ENCODE measurements at places on chromosomes 11 and 22.

GRCh38 chr11:65695459-65696241 lies 16.4 kb upstream of the KAT5 start:
- no peak for DNase-seq

- no peak for DNase-seq
Observed at GRCh38 chr11:115080923-115081680, 402.8 kb downstream of the NXPE2 start.

DNA sequence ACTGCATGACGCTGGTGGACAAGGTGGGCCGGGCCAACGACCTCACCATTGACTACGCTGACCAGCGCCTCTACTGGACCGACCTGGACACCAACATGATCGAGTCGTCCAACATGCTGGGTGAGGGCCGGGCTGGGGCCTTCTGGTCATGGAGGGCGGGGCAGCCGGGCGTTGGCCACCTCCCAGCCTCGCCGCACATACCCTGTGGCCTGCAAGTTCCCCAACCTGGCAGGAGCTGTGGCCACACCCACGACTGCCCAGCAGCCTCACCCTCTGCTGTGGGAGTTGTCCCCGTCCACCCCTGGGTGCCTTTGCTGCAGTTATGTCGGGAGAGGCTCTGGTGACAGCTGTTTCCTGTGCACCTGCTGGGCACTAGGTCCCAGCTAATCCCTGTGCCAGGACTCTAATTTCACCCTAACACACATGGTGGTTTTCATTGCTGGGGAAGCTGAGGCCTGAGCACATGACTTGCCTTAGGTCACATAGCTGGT lies 49.0 kb upstream of the PPP6R3 start:
- DNase-seq: peak; percentile 65

DNA sequence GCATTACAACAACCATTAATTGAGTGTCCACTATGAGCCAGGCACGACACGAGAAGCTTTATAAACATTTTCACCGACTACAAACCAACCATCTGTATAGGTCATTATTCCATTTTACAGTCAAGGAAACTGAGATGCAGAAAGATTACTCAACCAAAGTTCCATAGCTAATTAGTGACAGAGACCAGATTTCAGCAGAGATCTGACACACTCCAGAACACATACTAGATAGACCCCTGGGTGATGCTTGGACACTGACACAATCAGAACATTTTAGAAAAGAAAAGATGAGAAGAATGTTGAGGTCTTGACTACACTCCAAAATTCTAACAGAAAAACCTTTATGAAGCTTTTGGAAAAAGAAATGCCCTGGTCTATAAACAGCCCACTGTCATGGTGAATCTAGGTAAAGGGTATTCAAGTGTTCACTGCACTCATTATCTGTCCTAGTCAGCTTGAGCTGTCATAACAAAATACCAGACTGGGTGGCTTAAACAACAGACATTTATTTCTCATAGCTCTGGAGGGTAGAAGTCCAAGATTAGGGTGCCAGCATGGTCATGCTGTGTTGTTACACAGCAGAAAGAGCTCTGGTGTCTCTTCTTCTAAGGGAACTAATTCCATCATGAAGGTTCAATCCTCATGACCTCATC lies 89.0 kb downstream of the RELT start:
- DNase-seq: no peak

DNA sequence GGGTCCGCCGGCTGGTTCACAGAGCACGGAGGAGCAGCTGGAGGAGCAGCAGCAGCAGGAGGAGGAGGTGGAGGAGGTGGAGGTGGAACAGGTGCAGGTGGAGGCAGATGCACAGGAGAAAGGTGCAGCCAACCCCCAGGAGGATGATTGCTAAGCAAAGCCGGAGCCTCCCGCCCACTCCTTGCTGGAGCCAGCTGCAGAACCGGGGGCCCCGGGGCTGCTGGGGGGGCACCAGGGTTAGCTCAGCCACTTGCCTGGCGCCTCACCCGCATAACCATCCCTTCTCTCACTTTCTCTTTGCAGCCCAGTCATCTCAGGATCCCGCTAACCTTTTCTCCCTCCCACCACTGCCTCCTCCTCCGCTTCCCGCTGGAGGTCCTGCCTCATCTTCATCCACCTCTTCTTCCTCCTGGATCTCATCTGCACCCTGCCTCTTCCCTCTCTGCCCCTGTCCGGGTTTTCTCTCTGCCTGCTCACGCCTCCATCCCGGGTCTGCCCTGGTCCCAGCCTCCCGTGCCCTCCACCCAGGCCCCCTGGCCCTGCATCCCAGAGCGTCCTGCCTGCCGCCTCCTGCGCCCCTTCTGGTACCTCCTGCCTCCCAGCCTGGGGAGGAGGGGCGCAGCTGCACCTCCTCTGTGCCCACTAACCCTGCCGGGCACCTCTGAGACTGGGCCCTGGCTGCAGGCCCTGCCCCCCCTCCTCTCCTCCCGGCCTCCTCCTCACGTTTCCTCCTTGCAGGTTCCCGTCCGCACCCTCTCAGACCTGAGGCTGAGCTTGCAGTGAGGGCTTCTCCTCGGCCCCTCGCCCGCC lies 9.5 kb downstream of the KCTD17 start:
- no peak for DNase-seq

- DNase-seq: no peak
Observed at GRCh38 chr11:12506404-12506921, 129.1 kb downstream of the PARVA start.

GRCh38 chr11:121535129-121535796 lies 82.5 kb upstream of the SORL1-AS1 start:
- DNase-seq: no peak

DNA sequence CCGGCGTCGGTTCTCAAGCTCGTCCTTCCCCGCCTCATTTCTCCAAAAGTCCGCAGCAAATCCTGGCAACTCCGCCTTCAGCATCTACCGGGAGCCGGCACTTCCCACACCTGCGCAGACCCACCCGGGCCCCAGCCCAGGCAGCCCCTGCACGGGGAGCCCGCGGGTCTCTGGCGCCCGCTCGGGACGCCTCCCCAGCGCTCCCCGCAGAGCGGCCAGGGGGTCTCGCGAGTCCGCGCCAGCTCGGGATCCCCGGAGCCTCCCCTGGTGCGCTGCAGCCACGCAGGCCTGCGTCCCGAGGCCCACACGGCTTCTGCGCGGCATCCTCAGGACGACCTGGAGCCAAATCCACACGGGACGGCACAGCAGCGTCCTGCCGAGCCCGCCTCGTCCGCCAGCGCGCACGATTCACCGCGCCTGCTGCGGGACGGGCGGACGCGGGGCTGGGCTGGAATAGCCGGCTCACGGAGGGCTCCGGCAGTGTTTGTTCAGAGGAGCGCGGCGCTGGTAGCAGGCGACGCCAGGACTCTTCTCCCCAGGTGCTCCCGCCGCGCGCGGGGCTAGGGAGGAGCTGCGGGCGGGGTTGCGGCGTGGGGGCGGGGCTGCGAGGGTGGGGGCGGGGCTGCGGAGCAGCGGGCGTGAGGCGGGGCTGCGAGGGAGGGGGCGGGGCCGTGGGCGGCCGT lies 816 bp upstream of the PHRF1 start:
- DNase-seq: no peak

DNA sequence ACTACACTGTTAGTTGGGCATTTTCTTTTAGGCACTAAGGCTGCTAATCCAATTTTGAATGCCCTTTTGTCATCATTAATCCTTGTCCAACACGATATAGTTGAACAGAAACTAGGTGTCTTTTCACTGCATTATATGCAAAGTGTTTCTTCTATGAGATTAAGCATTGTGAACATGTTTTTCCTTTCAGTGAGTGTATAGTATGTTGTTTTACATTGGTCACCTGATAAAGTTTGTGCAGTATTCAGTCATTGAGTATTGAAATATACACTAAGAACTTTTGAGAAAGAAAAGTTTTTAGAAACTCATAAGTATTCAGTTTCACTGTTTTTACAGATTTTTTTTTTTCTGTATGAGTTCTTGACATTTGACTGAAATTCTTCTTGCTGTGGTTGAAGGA lies 59.0 kb downstream of the ZC3H12C start:
- no peak for DNase-seq

GRCh38 chr22:19717691-19718455 lies 3.6 kb downstream of the SEPTIN5 start:
- DNase-seq: peak; percentile 90

DNA sequence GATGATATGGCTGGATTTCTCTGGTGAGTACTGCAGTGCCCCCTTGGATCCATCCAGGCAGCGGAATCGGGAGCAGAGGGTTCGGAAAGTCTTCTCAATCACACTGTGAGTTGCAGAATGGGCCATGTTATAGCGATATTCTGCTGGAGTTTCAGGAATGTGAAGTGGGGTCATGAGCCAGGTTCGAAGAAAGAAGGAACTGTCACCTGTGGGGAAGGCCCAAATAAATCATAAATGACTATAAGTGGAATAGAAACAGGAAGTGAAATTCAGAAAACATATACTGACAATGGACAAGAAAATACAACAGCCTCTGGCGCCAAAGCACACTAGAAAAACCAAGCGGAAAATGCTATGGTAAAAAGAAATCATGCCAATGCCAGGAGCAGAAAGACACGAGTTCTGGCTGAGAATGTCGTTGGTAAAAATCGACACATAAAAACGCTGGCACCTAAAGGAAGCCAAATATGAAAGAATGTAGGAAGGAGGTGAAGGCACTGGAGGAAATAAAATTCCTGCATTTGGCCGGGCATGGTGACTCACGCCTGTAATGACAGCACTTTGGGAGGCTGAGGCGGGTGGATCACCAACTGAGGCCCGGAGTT lies 10.0 kb upstream of the AMBRA1 start:
- no peak for DNase-seq

GRCh38 chr11:117824571-117825537 lies at the start of gene FXYD2:
Gene FXYD2, minus strand, starts transcription at chr11:117824744. Its CDS starts 66 bp downstream, at chr11:117824678.
- no peak for DNase-seq

GRCh38 chr11:29243616-29244015 lies 773.2 kb downstream of the KCNA4 start:
- DNase-seq: no peak

DNA sequence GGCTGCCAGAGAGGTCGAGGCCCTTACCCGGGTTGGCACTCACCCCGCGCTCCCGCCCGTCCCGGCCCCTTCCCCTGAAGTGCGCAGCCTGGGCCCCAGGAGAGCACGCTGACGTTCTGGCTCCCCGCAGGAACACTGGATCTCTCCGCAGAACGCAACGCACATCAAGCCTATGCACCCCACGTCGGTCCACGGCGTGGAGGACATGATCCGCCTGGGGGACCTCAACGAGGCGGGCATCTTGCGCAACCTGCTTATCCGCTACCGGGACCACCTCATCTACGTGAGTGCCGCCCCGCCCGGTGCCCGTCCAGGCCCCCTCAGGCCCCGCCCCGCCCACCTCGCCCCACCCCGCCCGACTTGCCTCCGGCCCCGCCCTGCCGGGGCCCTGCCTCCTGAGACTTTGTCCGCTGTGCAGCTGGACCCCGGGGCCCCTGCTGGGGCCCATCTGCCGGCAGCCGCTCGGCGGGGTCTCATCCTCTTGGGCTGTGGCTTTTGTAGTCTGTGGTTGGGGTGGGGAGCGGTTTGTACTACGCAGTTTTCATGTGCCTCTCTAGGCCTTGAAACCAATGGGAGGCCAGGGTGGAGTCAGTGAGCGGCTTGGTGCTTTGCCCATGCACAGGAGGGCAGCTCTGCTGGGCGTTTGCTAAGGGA lies 19.7 kb downstream of the MYO7A start:
- DNase-seq: peak; percentile 49

DNA sequence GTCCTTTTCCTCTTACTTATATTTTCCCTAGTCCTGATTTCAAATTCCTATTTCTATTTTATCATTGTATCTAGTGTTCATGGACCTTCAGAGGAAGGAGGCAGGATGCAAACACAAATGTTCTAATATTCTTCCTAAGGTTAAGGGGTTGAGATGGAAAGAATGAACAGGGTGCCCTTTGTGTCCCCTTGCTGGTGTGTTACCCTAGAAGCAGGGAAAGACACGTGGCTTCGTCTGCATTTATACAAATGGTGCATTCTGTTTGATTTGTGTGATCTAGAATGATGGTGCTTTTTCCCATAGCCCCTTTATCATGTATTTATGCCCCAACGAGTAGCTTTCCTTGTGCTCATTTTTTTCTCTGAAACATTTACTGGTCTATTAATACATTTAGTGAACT lies 76.2 kb downstream of the PLEKHA7 start:
- no peak for DNase-seq

- DNase-seq: no peak
Observed at GRCh38 chr11:9438611-9439010, 22.2 kb upstream of the ZNF143 start.

- DNase-seq: no peak
Observed at GRCh38 chr11:16261836-16262644, 94.3 kb downstream of the SOX6 start.

- no peak for DNase-seq
Observed at GRCh38 chr11:70063555-70063954, 14.6 kb upstream of the ANO1 start.

GRCh38 chr11:83720675-83721074 lies 434.5 kb upstream of the CCDC90B start:
- no peak for DNase-seq

GRCh38 chr22:37175414-37176281 lies 12.4 kb downstream of the C1QTNF6 start:
- DNase-seq: peak; percentile 74

DNA sequence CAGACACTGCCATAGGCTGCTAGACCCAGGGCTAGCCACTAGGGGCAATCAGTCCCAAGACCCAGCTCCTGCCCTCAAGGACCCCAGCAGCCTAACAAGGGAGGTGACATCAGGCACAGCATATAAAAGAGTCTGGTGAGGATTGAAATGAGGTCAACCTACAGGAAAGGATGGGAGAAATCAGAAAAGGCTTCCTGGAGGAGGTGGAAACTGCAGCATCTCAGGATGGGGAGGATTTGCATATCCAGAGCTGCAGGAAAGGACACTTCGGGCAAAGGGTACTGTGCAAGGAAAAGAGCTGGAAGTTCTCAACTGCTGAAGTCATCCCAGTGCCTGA lies 2.9 kb upstream of the ARFGAP2 start:
- DNase-seq: no peak

DNA sequence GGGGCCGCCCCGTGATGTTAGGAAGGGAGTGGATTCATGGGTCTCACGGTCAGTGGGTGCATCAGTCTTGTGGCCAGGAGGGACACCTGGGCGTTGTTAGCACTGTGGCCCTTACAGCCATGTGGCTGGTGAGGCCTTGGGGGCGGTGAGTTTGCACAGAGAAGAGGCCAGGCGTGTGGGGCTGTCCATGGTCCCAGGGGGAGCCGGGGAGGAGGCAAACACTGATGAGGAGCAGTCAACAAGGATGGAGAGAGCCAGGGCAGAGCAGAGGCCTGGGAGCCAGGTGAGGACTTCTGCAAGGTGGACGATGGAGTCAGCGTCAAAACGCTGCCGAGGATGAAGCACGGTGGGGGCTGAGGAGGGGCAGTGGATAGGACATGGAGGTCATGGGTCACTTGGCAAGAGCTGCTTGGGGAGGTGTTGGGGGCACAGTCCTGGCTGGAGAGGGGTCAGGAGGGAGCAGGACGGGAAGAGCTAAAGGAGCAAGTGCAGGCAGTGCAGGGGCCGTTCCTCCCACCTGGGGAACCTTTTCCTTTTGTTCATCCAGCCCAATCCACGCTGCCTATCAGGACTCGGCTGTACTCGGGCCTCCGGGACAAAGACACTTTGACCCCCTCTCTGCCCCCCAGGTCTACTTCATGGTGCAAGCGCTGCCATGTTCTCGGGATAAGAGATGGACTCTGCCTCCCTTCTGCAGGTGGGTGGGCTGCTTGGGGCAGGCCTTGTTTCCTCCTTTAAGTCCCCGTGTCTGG lies 801.1 kb downstream of the TBC1D22A start:
- DNase-seq: no peak

GRCh38 chr22:22939588-22940368 lies 52.2 kb downstream of the IGLL5 start:
- no peak for DNase-seq

All from femur (tissue), 1 donor.